D721Med (cell line): ENCODE measurements at places on chromosomes 7 and 10.

DNA sequence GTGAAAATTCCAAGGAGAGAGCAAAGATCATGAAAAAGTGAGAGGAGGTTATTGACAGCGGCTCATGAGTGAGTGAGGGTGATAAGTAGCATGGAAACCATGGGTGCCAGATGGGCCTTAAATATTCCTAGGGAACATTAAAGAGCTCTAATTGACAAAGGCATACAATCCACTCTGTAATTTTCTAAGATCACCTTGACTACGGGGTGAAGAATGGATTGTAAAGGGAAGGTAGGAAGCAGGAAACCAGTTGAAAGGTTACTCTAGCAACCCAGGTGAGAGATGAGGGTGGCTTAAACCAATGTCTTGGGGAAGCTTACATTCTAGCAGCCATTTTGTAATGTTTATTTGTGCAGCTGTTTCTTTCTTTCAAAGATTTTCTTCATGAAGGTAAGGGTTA, 75.7 kb downstream of the RSU1 start:
- no peak for DNase-seq

GRCh38 chr10:650441-650851, 39.0 kb downstream of the DIP2C start:
- no peak for DNase-seq

DNA sequence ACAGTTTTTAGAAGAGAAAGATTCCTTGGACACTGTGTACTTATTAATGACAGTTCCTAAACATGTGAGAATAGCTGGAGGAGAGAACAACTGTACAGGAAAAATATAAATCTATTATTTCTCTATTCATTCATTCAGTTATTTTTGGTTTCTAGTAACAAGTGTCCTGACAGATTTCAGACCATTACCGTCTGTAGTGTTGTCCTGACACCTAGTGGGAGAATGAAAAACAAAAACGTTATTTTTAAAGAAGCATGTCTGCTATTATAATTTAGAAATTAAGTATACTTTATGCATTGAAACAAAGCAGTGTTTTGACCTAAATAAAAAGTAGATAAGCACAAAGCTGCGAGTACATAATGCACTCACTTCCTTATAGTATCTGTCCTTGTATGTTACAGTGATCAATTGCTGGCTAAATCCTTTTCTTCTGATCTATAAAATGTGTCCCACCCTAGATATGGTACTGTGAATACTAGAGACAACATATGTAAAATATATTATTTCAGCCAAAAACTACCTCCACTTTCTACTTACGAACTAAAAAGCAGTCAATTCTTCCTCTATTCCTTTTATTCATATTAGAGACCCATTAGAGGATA, 575.6 kb downstream of the ARL4A start:
- DNase-seq, result no peak

DNA sequence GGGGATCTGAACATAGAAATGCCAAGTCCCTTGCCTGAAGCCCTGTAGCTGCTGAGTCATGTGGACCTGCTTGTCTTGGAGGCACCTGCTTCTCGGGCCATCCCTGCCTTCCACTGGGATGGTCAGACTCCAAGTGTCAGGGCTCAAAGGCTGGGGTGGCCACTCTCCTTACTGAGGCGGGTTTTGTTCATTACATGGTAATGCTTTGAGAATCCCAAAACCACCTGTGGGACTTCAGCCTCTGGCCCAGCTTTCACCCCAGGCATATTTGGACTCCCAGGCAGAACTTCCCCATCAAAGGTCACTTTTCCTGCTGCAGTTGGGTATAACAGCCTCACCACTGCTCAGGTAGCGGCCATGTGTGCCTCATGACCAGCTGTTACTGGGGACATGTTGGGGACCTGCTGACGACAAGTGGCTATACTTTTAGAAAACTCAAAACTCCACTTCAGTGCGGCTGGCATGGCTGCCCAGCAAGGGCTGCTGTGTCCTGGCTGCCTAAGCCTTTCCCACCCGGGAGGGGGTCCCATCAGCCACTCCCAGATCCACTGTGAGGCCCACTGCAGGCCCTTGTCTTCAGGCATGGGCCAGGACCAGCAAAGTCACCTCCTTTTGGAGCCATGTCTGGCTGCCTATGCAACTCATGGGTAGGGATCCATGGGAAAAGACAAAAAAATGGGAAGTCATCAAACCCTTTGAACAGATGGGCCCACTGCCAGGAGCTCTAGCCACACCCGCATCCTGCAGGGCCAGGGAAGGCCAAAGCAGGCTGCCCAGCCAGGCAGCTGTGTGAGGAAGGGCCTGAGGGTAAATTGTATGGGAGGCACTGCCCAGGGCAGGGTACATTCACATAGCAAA, 96.7 kb downstream of the ARHGAP22 start:
- DNase-seq, result no peak

DNA sequence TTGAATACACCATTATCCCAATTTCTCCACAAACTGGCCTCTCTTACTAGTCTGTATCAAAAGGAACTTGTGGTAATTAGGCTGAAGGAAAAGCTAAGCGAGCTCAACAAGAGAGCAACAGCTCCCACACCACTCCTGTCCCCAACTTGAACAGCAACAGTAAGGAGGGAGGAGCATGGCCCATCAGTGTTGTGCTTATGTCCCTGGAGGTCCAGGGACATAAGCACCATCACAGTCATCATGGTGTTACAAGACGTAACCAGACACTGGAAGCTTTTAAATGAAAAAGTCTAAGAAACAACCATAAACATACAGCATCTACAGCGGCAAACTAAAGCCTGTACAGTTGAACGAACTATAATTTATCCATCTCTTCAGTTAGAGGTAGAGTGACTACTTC, 989 bp downstream of the ERLIN1 start:
- no peak for DNase-seq
